ENCODE measurements at places on chromosomes 5 and 9.

GRCh38 chr5:77131361-77131760 lies 44.3 kb upstream of the ZBED3 start:
- DNase-seq: no peak

DNA sequence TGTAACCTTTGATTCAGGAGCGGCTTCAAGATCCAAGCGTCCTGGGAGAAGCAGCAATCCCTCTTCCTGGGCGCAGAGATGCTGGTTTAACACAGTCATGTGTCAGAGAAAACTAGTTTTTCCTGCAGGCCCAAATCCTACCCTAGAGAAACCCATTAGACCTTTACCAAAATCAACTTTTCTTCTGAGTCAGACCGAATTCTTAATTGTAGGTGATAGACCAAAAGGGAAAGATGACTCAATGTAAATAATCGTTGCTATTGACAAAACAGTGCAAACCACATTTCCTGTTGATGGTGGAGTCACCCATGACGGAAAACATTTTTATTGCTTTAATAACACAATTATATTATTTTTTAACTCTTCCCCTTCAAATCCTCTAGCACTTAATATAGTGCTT lies 40.1 kb downstream of the SLC1A1 start:
- DNase-seq: no peak

DNA sequence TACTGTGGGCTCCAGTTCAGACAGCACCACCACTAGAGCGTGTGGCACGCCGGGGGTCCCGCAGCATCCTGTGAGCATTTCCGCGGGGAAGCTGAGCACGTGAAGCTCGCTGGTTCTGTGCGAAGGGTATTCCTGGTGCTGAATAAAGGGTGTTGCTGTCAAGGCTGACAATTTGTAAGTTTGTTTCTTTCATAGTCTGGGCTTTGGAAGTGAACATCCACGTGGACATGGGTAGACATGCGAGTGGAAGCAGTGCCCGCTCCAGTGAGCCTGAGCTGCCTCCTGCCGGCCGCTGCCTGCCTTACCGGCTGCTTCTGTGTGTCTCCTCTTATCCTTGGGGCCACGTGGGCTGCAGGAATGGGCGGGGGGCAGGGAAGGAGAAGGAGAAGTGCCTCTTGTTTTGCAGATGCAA lies 14.7 kb downstream of the NDUFS6 start:
- no peak for DNase-seq

DNA sequence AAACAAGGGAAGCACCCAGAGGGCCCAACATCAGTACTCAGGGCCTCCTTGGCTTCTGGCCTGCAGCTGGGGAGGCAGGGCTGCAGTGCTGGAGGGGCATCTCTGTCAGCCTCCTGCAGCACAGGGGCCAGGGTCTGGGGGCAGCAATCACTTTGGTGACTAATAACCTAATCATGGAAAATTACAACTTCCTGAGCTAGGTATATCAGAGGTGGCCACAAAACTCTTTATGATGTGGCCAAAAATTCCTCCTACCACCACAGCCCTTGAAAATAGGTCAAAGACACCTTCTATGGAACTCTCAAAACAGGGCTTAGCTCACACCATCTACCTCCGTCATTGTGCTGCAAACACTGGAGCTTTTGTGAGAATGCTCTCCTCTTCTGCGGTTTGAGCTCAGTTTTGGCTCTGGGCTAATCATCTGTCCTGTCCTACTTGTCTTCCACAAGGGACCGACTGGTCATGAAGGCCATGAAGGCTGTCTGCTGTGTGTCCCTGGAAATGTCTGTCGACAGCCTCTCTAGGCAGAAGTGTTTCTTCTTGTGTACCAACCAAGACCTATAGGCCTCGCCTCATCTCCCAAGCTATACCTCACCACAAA lies 28.6 kb downstream of the CSF2 start:
- DNase-seq: peak; percentile 33

DNA sequence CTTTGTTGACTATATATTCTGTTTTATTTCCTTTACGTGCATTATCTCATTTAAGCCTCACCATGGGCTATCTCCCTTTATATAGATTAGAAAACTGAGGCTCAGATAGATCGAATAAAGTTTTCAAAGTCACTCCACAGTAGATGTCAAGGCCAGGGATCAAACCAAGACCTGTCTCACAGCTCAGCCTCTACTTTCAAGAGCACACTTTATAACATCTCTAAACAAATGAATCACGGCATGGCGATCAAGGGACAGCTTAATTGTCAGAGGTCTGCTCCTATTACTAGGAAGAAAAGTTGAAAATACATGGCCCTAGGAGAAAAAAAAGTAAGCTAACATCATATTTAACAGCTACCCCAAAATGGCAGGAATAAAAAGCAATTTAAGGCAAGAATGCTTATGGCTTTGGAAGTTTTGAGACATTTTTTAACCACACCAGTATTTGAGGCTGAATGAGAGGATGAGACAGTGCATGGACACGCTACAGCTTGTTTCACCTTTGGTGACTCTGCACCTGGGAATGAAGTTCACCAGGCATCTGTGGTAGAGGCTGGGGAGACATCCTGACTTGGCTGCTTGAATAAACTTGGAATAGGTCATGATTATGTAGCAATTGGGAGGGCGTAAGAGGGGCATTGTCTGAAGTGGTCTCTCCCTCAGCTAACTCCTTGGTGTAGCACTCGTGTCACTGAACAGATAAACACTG lies 486.8 kb upstream of the WWC1 start:
- DNase-seq: no peak

DNA sequence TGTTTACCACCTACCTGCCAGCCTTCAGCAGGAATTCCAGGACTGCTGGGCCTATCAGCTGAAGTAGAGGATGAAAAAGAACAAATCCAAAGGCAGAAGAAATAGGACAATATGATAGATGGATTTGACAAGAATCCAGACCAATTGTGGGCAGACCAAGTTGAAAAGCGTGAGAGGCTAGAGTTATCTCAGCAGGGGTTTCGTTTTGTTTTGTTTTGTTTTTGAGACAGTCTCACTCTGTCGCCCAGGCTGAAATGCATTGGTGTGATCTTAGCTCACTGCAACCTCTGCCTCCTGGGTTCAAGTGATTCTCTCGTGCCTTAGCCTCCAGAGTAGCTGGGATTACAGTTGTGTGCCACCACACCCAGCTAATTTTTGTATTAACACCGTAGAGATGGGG lies 113.2 kb downstream of the PALM2AKAP2 start:
- DNase-seq: no peak

DNA sequence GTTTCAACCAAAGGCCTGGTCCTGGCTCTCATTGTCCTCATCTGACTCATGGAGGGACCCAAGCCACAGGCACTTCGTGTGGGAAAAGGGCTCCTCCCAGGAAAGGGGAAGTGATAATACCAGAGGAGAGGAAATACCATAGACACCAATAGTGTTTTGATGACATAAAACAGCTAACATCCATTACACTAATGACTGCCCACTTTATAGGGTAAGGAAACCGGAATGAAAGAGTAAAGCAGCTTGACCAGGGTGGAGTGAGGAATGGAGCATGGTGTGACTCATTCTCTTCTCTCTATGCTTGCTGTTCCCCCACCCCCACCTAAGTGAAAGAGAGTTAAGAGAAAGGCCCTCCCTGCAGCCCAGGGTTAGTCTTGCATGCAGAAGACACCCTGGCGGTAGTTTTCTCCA lies 67.4 kb upstream of the HRH2 start:
- no peak for DNase-seq

DNA sequence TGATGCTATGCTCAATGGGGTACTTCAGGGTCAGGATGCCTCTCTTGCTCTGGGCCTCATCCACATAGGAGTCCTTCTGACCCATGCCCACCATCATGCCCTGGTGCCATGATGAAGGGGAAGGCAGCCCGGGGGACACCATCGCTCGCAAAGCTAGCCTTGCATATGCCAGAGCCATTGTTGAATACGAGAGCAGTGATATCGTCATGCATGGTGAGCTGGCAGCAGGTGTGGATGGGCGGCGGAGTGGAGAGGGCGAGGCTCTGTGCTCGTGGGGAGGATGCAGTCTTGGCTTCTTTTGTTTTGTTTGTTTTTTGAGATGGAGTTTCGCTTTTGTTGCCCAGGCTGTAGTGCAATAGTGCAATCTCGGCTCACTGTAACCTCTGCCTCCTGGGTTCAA lies 17.2 kb upstream of the SPZ1 start:
- no peak for DNase-seq

DNA sequence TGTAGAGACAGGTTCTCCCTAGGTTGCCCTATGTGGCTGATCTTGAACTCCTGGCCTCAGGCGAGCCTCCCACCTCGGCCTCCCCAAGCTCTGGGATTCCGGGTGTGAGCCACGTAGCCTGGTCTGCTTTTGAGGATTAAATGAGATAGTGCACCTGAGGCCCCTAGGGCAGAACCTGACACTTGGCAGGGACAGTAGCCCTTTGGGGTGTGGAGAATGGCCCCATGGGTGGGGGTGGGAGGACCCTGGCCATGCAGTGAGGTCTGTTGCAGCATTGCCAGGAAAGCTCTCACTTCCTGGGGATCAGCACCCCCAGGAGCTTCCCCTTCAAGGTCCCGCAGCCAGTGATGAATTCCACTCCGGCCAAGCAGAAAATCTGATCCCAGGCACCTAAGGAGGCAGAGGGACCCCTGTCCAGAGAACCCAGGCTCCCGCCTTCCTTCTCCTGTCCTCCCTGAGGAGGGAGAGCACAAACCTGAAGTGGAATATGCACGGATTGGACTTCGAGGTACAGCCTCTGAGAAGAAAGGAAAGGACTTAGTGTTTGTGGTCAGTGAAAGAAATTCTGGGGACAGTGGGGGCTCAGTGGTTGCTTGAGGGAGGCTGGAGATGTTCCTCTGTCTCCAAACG lies 73.9 kb upstream of the UNC5A start:
- DNase-seq: no peak

GRCh38 chr5:42720251-42720650 lies 36.4 kb upstream of the CCDC152 start:
- DNase-seq: no peak

- DNase-seq: no peak
These were observed 12.5 kb downstream of the RGS3 start for GRCh38 chr9:113475992-113476391.

- no peak for DNase-seq
These were observed 754 bp downstream of the DCAF12 start for GRCh38 chr9:34125681-34126206.

DNA sequence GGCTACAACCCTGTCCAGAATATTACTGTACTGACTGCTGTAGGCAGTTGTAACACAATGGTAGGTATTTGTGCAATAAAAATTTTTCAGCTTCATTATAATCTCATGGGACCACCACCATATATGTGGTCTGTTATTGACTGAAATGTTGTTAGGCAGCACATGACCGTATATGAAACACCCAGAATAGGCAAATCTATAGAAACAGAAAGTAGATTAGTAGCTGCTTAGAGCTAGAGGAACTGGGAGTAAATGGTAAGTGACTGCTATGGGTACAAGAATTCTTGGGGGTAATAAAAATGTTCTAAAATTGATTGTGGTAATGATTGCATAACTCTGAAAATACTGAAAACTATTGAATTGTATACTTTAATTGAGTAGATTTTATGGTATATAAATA lies 185.7 kb downstream of the ESM1 start:
- no peak for DNase-seq

GRCh38 chr5:97936231-97936630 lies 753.2 kb upstream of the RIOK2 start:
- DNase-seq: no peak

GRCh38 chr5:55187370-55187769 lies 14.4 kb upstream of the CDC20B start:
- DNase-seq: no peak

DNA sequence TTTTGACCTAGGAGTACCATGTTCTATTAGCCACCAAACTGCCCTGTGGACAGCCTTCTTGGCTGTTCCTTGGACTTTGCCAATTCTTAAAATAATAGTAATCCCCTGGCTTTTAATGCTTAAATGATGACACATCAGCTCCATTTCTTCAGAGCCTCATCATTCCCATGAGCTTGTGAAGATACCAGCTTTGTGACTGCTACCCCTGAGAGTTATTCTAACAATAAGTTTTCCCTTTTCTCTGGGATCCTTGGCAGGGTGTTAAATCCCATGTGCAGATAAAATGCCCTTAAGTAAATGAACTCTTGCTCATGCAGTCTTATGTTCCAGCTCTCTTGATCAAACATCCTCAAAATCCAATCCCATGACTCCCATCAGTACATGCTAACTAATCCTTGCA lies 415.3 kb downstream of the CETN3 start:
- DNase-seq: no peak

DNA sequence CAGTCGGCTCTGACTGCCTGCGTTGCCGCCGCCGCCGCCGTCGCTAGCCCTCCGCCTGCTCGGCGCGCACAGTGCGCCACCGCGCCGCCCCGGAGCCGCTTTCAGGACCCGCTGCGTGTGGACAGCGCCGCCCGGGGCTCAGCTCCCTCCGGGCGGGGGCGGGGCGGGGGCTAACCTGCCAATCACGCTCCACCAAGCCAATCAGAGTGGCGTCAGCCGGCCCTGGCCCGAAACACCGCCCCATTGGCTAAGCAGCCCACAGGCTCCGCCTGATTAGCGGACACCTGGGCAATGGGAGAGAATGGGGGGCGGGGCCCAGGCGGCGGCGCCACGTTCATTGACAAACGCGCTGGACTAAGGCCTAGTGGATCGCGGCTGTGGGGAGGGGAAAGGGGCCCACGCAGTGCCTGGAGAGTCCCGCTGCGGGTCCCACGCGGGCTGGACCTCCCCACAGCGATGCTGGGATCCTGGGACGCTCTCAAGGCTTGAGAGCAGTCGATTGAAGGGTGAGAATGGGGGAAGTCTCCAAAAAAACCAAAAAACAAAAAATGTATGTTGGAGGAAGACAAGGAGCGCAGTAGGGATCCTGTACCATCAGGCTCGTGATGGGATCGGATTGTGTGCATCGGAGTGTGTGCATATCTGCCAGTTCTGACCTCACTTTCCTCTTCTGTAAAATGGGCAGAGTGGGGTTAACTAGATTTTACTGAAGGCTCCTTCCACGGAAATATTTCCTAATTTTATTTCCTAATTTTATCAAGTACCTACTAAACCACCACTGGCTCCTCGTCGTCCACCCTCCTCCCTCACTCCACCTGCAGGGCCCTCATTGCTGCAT lies 6.3 kb downstream of the PAX5 start:
- peak; percentile 75 for DNase-seq

DNA sequence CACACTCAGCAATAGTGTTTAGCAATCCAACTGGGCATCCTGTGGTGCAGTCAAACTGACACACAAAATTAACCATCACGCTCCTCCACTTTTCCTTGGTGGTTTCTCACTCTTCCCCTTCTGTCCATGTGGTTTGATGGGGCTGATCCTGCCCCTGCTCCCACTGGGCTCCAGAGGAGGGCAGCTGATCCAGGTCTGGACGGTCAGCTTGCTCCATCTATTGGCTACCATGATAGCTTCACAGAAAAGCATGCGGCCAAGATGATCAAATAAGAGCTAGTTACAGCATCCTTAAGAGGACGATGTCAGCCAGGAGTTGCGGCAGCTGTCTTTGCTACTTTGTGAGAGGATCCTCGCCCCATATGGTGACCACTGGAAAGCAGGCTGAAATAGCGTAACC lies 29.6 kb upstream of the RANBP17 start:
- DNase-seq: no peak

- DNase-seq: no peak
These were observed 240.2 kb upstream of the GLRA1 start for GRCh38 chr5:152164860-152165259.

All from T-helper 9 cell (primary cell).